Suprapubic skin (tissue), 4 donors: ENCODE measurements at places on chromosomes 13 and 19. TPM values are rescaled to one million over a fixed set of nuclear protein-coding genes. Genes with fewer than 3 reads are reported as not detected.

Gene LEUTX
- total RNA-seq, result not detected

Gene SMIM44
- total RNA-seq, result not detected

Gene CCDC169
- total RNA-seq, result not detected

Gene COX7A1
- 5.6 TPM for total RNA-seq

Gene C19orf73
- 9.3 TPM for total RNA-seq

Gene INAFM1
- 13.5 TPM for total RNA-seq

Gene GPR4
- 0.49 TPM for total RNA-seq

Gene CEACAM1
- 3.1 TPM for total RNA-seq

Gene CEACAM4
- total RNA-seq, result not detected

Gene CD22
- total RNA-seq, result not detected

Gene SLC15A1
- total RNA-seq, result 61.2 TPM

Gene ZNF765
- total RNA-seq, result 6.0 TPM

Gene C19orf81
- total RNA-seq, result 19.8 TPM

Gene NLRP4
- total RNA-seq, result not detected

Gene DOHH
- total RNA-seq, result 10.9 TPM

Gene ZNF723
- not detected for total RNA-seq

Gene C13orf46
- total RNA-seq, result 0.34 TPM

Gene TMEM238
- total RNA-seq, result 27.4 TPM

Gene FXYD3
- total RNA-seq, result 765 TPM

Gene MCEMP1
- 1.4 TPM for total RNA-seq

Gene PSG4
- total RNA-seq, result 8.3 TPM

Gene METTL21C
- not detected for total RNA-seq

Gene TMEM145
- not detected for total RNA-seq

Gene SIGLEC8
- total RNA-seq, result not detected

Gene NLRP11
- total RNA-seq, result not detected

Gene IRF3
- total RNA-seq, result 61.3 TPM

Gene ZNF8
- 8.3 TPM for total RNA-seq

Gene NLRP5
- not detected for total RNA-seq

Gene NLRP9
- total RNA-seq, result not detected

Gene OR10H1
- not detected for total RNA-seq
